ENCODE measurements at places on chromosomes 1 and 21.

GRCh38 chr1:1024771-1025699, 5.1 kb downstream of the AGRN start:
- no peak for DNase-seq

DNA sequence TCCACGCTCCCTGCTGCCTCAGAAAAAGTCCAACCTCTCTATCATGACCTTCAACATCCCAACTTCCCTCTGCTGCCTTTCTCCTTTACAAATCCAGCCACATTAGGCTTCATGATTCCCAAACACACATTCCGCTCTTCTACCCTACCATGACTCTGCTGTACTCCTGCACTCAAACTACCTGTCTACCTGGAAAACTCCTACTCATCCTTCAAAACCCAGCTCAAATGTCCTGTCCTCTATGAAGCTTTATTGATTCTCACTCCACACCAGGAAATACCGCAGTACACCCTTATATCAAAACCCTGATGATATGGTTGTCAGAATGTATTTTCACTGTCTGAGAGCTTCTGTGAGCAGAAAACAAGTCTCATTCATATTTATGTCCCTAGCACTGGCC, 8.9 kb downstream of the ARHGEF19 start:
- DNase-seq = no peak

- DNase-seq = no peak
These were observed 28.5 kb downstream of the PGM1 start for GRCh38 chr1:63621698-63622097.

DNA sequence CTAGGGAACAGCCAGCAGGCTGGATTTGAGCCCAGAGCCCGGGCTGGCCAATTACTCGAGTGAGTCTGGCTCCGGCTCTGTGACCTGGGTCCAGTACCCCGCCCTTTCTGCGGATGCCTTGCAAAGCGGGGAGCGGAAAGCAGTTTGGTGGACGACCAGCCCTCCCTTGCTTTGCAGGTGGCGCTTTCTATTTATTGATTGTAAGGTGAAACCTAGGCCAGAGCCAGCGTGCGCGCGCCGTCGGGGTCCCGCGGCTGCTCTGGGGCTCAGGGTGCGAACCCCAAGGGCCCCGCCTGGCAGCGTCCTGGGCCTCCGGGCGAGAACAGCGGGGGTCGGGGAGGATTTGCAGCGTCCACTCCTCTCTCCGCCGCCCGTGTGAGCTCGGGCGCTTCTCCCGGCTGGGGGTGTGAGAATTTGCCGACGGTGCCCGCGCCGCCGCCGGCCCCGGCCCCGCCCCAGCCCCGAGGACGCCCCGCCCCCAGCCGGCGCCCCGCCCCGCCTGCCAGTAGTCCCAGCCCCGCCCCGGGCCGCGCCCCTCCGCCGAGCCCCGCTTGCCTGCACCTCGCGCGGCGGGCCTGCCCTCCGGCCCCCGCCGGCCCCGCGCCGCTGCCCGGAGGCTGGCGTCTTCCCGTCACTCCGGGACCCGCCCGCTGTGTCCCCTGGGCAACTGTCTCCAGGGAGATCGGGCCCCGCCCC, 37.6 kb downstream of the PIK3CD start:
- peak; percentile 86 for DNase-seq

DNA sequence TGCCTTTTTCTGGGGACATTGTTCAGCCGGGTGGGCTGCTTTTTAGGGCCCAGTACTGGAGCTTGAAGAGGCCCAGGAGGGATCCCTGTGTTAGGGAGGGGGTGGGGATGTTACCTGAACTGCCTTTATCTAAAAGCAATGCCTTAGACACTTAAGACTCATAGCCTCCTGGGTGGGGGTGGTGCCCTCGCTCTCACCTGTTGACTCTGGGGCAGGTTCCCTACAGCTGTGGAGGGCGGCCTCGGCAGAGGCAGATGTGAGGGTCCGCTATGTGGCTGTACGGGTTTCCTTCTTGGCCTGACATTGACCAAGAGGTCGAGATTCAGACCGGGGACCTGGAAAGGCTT, 716 bp downstream of the INAVA start:
- no peak for DNase-seq

GRCh38 chr1:208438112-208438699, 194.0 kb upstream of the PLXNA2 start:
- DNase-seq = no peak

- DNase-seq = no peak
These were observed 735 bp upstream of the BRINP3 start for GRCh38 chr1:190478149-190479049.

DNA sequence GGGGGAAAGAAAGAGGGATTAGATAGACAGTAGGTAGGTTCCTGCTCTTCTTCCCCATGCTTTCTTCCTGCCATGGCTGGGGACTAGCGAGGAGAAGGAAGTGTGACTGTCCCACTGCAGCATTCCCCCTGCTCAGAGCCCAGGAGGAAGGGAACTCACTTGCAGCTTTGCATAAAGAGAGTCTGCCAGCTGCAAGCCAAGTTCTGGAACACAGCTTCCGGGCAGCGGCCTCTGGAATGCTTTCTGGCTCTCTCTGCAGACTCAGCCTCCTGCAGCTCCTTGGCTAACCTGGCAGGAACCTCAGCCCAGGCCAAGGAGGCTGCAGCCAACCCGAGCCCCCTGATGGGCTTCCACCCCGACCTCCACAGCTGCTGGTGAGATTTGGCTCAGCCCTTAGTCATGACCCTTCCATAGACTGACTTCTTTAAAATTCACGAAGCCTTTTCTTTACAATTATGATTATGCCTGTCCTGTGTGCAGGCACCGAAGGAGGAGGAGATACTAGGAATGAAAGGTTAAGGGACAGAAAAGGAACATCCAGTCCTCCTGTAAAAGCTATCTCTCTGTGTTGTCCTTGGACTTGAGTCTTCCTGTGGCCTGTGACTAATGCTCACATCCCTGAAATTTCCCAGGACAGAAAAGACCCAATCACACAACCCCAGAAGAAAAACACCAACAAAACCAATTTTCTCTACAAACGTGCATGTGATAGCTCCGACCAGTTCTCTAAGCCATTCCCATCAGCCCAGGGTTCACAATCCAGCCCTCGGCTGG, 108.2 kb upstream of the OLIG2 start:
- DNase-seq = no peak

DNA sequence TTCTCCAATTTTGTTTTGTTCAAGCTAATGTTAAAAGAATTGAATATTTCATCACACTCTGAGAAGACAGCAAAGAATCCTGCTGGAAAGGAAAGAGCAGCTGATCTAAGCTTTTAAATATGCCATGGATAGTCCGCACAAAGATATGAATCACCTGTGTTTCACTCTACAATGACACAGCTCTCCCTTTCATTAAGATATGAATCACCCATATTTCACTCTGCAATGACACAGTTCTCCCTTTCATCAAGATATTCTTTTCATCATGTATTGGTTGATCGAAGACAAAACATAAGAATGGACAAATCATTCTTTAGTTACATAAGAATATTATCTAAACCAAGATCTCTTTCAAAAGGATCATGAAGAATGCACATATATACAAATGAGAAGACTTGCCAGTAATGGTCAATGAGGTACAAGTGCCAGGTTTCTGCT, 367.3 kb downstream of the SMYD3 start:
- no peak for DNase-seq

DNA sequence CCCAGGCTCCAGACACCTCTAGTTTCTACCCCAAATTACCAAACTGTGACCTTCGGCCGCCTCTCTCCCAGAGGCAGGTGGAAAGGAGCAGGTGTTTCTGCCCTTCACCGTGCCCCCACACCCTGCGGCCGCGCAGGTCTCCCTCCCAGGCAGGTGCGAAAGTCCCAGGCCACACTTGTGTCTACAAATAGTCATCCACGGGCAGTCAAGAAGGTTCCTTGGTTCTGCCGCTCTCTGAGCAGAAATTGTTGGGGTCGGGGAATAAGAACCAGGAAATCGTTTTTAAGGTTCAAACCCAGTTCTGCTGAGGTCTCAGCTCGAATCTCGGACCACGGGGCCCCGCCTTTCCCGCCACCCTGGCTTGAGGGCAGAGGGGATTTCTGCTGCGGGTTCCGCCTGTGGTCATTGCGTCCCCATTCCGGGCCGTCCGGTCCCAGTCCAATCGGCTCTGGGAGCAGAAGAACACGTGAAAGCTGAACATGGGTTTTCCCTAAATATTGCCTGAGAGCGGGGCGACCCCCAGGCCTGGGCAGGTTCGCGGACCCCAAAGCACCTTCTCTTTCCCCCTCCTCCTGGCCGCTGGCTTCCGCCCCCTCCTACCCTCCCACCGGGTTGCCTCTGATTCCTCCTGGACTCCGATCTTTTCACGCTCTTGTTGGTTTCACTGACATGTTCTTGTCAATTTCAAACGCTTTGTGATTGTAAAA, 1.2 kb upstream of the ATF3 start:
- DNase-seq = peak; percentile 68

DNA sequence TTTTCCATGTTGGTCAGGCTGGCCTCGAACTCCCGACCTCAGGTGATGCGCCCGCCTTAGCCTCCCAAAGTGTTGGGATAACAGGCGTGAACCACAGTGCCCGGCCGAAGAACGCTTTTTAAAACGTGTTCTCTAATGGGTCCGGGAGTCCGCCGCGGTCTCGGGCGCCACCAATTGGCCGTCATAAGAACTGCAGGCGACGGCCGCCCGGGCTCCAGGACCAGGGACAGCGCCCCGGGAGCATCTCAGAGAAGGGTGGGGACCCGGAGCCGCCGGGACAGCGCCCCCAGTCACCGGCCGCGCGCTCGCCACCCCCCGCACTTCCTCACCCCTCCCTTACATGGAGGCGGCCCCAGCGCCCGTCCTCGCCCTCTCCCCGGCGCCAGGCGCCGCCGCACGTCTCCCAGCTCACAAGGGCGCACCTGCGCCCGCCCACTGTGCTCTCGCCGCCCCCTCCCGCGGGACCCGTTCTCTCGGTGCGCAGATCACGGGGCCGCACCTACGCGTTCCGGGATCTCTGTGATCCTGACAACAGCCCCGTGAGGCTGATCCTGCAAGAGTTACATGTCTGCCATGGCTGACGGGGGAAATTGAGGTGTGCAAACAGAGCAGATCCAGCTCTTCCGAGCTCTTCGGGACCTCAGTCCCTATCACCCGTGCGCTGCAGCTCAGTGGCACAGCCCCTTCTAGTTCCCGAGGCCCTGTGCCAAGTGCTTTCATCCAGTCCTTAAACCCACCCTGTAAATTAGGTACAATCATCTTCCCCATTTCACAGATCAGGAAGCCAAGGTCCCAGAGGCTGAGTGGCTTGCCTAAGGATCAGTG, 9.8 kb downstream of the RAP1GAP start:
- peak; percentile 85 for DNase-seq

DNA sequence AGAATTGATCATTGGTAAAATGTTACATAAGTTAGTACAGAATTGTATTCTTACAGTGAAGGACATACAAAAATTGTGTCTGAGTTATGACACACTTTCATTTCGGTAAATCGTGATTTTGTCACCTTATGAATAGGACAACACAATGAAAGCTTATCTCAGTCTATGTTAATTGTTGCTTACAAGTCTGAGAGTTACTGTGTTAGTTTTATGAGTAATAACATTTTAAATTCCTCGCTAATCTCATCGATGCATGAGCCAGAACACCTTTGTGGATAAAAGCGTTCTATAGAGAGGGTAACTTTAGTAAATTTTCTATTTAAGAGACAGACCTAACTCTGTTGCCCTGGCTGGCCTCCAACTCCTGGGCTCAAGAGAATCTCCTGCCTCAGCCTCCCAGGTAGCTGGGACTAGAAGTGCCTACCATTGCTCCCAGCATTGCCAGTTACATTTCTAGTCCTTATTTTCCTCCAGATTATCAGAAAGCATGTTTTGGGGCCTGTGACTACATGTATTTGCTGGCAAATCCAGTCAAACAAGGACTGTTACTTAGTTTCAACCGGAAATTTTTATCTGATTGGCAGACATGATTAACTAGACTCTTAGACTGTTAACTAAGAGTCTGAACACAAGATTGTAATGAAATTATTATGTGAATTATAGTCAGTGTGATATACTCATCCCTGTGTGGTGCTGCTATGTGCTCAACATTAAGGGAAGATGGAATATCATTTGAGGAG, 3.0 kb downstream of the PRRC2C start:
- DNase-seq = no peak

GRCh38 chr1:221672965-221673364, 68.9 kb downstream of the DUSP10 start:
- DNase-seq = no peak

DNA sequence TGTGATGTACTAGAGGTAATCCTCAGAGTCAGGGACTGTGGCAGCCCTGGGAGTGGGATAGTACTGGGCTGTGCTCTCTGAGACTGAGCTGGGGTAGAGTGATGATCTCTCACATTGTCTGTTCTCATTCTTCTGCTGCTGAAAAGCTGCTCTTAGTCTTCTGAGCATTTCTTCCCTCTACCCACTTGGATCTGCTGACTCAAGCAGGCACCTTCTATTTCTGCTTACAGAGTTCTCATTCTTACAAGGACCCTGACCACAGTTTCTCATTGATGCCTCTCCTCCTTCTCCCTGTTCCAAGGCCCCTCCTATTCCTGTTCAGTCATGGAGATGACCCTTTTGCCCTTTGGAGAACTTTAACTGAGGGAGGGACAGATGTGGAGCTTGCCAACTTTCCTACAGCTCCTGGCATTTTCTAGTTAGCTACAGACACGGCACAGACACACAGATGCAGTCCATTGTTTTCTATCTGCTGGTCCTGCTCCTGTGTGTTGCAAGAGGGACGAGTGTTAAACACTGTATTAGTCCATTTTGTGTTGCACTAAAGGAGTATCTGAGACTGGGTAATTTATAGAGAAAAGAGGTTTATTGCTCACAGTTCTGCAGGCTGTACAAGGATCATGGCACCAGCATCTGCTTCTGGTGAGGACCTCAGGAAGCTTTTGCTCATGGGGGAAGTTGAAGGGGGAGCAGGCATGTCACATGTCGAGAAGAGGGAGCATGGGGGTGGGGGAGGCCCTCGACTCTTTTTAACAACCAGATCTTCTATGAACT, 12.3 kb downstream of the MAPKAPK2 start:
- DNase-seq = no peak

- DNase-seq = no peak
These were observed 61.6 kb upstream of the PPM1J start for GRCh38 chr1:112776688-112777087.

- DNase-seq = no peak
These were observed 194.6 kb downstream of the GPR52 start for GRCh38 chr1:174642393-174642792.

DNA sequence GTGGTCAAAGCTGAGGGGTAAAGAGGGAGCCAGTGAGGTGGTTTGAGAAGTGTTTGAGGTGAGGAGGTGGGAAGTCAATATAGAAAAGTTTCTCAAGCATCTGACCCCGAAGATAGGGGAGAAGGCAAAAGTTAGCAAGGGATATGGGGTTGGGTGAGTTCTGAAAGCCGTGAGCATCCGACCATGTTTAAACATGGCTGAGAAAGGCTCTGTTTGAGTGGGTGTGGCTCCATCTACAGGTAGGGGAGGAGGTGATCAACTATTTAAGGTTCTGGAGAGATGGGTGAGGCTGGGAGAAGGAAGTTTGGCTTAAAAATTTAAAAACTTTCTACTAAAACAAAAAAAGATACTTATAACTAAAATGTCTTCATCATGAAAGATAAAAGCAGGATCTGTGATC, 273.8 kb downstream of the KCNJ6 start:
- peak; percentile 47 for DNase-seq

GRCh38 chr1:205528446-205528886, 24.0 kb downstream of the CDK18 start:
- DNase-seq = no peak

GRCh38 chr1:31830511-31830910, 14.7 kb upstream of the SPOCD1 start:
- peak; percentile 38 for DNase-seq

- no peak for DNase-seq
These were observed 1.5 kb downstream of the B4GALT2 start for GRCh38 chr1:43980255-43981134.

- DNase-seq = no peak
These were observed 141.0 kb downstream of the LTN1 start for GRCh38 chr21:28851645-28852044.

- no peak for DNase-seq
These were observed 84.9 kb downstream of the VWA5B1 start for GRCh38 chr1:20375563-20375962.

All from activated CD8-positive, alpha-beta memory T cell treated with anti-CD3 and anti-CD28 coated beads, Interleukin-2, amount 10 ng/mL, durations not matched to agents 7 days and 5 days (primary cell).